Suprapubic skin (tissue), 4 donors: ENCODE measurements at places on chromosomes 6 and 20. TPM values are rescaled to one million over a fixed set of nuclear protein-coding genes. Genes with fewer than 3 reads are reported as not detected.

- H3K4me1 ChIP-seq: no peaks in the 10 kb centered on the region
- H3K27ac ChIP-seq: no peak overlapping the region
- no peaks in the 10 kb centered on the region for H3K36me3 ChIP-seq
Measured at GRCh38 chr20:33252460-33252859, 16.7 kb downstream of the BPIFA1 start.

- peak overlapping the region; percentile 84 for H3K4me3 ChIP-seq
- H3K27ac ChIP-seq: peak overlapping the region; percentile 88
- H3K36me3 ChIP-seq: no peaks in the 10 kb centered on the region
Measured at GRCh38 chr20:32742322-32743236, 688 bp downstream of the COMMD7 start.

GRCh38 chr6:39666706-39667489 lies 58.3 kb downstream of the KIF6 start:
- H3K4me3 ChIP-seq: no peak overlapping the region
- no peaks in the 10 kb centered on the region for H3K36me3 ChIP-seq
- no peak overlapping the region for H3K27ac ChIP-seq
- no peak for DNase-seq

DNA sequence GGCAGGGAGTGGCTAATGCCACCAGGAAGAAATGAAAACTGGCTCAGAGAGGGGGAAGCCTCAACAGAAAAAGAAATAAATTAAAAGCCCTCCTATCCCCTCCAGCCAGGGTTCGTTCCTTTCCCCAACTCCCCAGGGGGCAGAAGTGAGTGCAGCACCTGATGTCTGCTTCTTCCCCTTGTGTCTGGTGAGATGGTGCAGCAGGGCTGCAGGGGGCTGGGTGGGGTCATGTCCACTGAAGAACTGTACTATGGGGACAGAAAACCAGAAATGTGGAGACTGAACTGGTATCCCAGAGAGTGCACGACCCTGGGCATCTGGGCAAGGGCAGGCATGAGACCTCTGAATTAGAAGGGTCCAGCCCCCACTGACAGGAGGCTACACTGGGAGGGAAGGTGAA lies 4.0 kb downstream of the EGFL8 start:
- DNase-seq: no peak
- peaks cover 10% of the 10 kb centered on the region for H3K4me1 ChIP-seq
- no peaks in the 10 kb centered on the region for H3K27me3 ChIP-seq
- H3K4me3 ChIP-seq: no peak overlapping the region

GRCh38 chr6:134093007-134093573 lies 40.7 kb upstream of the SLC2A12 start:
- H3K4me3 ChIP-seq: no peak overlapping the region
- no peak for DNase-seq
- H3K4me1 ChIP-seq: no peaks in the 10 kb centered on the region
- H3K27ac ChIP-seq: no peak overlapping the region
- no peaks in the 10 kb centered on the region for H3K36me3 ChIP-seq
- no peaks in the 10 kb centered on the region for H3K27me3 ChIP-seq

- H3K4me3 ChIP-seq: no peak overlapping the region
- peak; percentile 40 for DNase-seq
- H3K36me3 ChIP-seq: no peaks in the 10 kb centered on the region
- no peaks in the 10 kb centered on the region for H3K4me1 ChIP-seq
- H3K27me3 ChIP-seq: peaks cover 9% of the 10 kb centered on the region
- H3K27ac ChIP-seq: no peak overlapping the region
Measured at GRCh38 chr20:32980131-32980941, 23.9 kb downstream of the SUN5 start.

The SLC17A2 gene
- not detected for total RNA-seq
